ENCODE measurements at places on chromosomes 11 and 22.

DNA sequence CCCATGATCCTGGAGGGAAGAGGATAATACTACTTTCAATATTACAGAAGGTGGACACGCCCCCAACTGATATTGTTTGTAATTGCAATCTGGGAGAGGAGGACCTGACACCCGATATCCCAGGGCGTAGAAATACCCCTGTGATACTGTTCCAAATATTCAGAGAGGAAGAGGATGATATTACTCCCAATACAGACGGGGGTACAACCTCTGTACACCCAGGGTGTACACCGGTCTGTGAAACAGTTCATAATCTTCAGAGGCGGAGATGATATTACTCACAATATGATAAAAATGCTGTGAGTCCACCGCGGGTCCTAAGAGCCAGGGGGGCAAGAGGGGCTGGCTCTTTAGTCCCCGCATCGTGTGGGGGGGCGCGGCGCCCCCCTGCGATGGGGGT is 57.2 kb upstream of the ALDH3B2 start:
- no peak for DNase-seq

GRCh38 chr11:14455648-14456430 is 43.8 kb downstream of the COPB1 start:
- DNase-seq = no peak

DNA sequence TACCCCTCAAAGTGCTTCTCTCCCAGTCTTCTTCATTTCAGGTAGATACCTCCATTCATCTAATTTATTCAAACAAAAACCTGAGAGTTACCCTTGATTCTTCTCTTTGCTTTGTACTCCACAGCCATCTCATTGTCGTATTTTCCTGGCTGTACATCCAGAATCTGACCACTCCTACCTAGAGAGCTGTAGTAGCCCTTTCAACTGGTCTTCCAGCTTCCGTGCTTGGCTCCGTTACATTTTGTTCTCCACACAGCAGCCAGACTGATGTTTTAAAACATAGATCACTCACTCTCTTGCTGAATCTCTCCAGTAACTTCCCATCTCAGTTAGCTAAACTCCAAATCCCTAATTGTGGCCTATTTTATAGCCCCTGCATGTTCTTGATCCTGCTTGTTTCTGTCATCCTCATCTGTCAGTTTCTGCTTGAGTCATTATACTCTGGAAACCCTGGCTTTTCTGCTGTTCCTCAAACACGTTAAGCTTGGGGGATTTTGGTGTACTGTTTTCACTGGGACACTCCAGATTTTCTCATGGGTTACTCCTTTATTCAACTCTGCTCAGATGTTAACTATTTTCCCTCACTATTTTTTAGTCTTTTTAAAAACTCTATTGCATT is 7.4 kb downstream of the SPCS2 start:
- DNase-seq = no peak

DNA sequence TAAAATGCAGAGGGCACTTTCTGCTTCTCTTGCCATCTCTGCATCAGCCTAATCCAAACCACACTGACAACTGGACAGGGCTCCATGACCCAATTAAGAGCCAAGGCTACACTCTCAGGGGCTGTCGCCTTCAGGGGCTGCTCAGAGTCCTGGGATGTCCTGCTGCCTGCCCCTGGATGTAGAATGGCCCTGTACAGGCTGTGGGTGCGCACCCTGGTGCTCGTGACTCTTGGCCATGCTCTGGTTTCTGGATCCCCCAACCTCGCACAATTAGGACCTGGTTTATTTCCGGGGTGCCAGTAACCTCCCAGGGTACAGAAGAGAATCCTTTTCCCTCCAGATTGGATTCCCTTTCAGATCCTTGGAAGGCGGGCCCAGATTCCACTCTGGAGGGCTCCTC is 11.3 kb downstream of the IFT27 start:
- DNase-seq = no peak

DNA sequence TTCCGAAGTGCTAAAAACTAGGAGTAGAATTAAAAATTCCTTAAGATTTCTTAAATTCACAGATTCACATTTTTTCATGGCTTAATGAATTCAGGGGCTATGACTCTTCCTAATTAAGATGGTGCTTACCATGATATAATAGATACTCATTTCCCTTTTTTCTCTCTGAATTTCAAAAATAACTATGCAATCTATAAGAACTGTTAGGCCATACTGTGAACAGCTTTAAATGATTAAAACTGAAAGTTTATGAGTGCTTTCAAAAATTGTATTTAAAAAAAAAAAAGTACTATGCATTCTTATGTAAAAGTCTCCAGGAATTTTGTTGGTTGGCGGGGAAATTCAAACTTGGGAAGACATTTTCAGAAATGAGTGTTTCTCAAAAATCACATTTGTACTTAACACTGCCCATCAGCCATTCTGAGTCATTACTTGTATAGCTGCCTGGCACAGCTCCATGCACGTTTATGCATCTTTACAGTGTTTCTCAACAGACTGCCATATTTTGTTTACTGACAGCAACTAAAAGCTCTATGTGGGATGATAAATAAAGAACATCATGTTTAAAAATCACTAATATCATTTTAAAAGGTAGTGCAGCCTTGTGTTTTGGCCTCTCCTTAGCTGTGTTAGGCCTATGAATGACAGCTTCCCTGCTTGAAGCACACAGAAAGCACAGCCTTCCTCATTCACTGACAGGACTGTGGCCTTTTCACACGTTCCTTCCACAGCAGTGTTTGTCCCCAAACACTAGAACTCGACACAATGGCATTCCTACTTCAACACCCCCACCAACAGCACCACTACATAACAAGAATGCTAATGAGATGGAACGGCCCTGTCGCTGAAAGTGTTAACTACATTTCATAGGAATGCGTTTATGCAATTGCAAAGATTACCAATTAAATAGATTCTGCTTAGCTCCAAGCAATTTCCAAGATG is 131.4 kb downstream of the DCDC1 start:
- DNase-seq = no peak

GRCh38 chr22:35480627-35481550 is 59.7 kb upstream of the RASD2 start:
- DNase-seq = no peak

Measured in GM19239 (cell line).